ENCODE measurements at places on chromosomes 2 and 18.

GRCh38 chr2:237474442-237474911, 12.6 kb upstream of the MLPH start:
- no peak for DNase-seq

DNA sequence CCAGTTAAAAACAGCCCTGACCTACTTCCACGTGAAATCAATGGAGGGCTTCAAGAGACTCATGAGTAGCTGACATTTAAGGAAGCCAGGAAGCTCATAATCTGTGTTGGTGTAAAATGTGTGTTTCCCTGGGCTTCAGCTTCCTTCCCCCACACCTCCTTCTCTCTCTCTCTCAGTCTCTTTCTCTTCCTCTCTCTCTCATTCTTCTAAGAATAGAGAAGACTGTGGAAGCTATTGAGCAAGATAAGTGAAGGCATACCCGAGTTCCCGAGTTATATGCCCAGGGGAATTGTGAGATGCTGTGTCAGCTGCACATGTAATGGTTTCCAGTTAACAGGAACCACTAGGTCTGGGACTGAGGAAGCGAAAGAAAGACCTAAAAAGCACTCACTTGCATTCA, 199.4 kb downstream of the NYAP2 start:
- no peak for DNase-seq

- DNase-seq = no peak
These were observed 35.0 kb upstream of the ID2 start for GRCh38 chr2:8646731-8647461.

- DNase-seq = no peak
These were observed 1.2 kb upstream of the SKA1 start for GRCh38 chr18:50373561-50374219.

DNA sequence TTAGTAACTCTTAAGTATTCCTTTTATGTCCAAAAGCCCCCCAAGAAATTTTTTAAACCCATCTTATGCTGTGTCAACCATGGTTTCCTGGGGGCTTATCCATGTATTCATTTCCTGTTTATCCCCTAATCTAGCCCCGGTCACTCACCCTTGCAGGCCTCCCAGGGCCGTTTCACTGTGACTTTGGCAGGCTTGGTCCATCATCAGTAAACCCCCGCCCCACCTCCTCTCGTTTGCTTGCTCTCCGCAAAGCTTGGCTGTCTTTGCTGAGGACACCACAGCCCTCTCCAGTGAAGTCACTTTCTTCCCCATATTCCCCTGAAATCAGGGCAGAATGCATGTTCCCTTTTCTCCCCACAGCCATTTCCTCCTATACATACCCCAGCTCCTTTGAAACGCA, 7.2 kb upstream of the TMEM177 start:
- no peak for DNase-seq

DNA sequence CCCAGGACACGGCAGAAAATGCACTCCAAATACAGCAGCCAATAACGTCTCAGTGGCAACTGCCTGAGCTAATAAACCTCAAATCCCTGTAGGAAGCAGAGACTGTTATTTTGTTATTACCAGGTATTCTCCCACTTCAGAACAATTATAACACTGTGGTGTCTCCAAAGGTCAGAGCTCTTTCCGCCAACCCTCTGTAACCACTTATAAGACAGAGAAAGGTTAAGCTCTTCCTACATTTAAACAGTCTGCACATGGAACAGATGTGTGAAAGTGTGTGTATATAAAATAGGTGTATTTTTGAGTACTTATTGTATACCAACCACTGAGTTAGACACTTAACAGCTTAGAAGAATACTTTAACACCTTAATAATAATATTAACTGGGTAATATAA, 64.1 kb downstream of the FBXO15 start:
- DNase-seq = no peak

DNA sequence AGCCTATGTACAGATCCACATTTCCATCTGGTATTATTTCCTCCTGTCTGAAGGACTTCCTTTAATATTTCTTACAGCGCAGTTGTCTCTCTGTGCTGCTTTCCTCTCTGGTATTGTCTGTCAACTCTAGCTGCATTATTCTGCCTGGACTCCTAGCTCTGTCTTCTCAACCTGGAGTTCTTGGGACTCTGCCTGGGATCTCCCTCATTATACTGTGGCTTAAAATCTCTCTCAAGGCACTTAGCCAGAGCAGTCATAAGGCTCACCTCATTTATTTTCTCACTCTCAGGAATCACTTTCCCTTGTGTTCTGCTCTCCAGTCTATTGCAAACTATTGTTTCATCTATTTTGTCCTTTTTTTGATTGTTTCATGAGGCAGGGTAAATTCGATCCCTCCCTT, 850.4 kb downstream of the ERBB4 start:
- no peak for DNase-seq

GRCh38 chr2:204282081-204282480, 263.2 kb upstream of the PARD3B start:
- no peak for DNase-seq

- no peak for DNase-seq
These were observed 18.0 kb downstream of the MAL start for GRCh38 chr2:95043300-95044093.

GRCh38 chr2:241900251-241901017, 30.9 kb downstream of the RTP5 start:
- DNase-seq = no peak

- no peak for DNase-seq
These were observed 13.3 kb upstream of the C18orf32 start for GRCh38 chr18:49500201-49500921.

GRCh38 chr2:41954304-41955291, 93.2 kb upstream of the PKDCC start:
- no peak for DNase-seq

DNA sequence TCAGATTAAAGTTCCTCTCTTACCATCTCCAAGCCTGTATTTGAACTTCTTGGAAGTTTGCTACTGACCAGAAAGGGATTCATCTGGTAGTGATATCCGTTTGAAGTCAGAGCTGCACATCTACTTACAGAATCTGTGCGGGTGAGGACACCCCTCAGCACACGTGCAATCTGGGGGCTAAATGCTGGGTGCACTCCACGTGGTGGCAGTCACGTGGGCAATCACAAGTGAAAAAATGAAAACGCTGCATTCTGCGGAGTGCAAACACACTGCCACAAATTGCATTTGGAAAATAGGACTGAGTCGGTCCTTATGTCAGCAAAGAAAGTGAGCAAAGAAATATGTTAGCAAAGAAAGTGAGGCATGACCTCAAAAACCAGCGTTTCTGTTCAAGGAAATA, 76.1 kb upstream of the GYPC start:
- DNase-seq = no peak

GRCh38 chr18:10530002-10530401, 4.2 kb downstream of the NAPG start:
- no peak for DNase-seq

DNA sequence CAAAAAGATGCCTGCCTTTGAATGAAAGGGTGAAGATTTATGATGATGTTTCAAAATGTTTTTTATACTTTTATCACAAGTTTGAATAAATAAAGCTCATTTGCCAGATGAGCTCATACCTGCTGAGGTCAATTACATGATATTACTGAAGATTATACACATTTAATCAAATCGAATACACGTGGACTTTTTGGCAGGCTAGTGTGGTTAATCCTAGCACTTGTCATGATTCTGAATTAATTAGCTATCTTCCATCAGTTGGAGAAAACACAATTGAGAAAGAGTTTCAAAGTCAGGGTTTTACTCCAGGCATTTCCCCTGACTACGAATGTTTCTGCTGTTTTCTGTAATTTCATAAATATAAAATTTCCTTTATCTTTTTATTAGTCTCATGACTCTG, 54.4 kb downstream of the LRPPRC start:
- DNase-seq = no peak

- no peak for DNase-seq
These were observed 22.2 kb upstream of the NT5C1B start for GRCh38 chr2:18611604-18612003.

- no peak for DNase-seq
These were observed 37.7 kb upstream of the GPR155 start for GRCh38 chr2:174524527-174524926.

- no peak for DNase-seq
These were observed 215.3 kb downstream of the TTC32 start for GRCh38 chr2:19686439-19686838.

- no peak for DNase-seq
These were observed 147.9 kb upstream of the DNMT3A start for GRCh38 chr2:25489631-25490030.

- no peak for DNase-seq
These were observed 1887.8 kb upstream of the CELF4 start for GRCh38 chr18:39453356-39453755.

- DNase-seq = no peak
These were observed 51.2 kb downstream of the CTNNA2 start for GRCh38 chr2:79564065-79564464.

- no peak for DNase-seq
These were observed 8.4 kb downstream of the NCAPH start for GRCh38 chr2:96344011-96344410.

- DNase-seq = no peak
These were observed 43.7 kb upstream of the RIT2 start for GRCh38 chr18:43159086-43159770.

DNA sequence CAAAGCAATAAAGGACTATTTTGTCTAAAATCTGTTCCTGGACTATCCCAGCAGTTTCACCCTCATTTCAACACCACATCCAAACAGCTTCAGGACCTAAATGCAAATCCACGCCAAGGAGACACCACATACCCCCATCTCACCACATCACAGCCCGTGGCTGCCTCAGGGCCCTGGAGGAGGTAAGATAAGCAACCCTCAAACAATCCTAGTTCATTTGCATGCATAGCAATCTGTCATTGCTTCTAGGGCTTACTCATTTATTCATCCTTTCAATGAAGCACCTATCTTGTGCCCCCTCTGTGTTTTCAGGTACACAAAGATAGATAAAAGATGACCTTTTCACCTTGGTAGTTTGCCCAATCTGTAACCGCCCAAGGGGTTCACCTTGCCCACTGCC, 86.5 kb downstream of the VSNL1 start:
- no peak for DNase-seq

DNA sequence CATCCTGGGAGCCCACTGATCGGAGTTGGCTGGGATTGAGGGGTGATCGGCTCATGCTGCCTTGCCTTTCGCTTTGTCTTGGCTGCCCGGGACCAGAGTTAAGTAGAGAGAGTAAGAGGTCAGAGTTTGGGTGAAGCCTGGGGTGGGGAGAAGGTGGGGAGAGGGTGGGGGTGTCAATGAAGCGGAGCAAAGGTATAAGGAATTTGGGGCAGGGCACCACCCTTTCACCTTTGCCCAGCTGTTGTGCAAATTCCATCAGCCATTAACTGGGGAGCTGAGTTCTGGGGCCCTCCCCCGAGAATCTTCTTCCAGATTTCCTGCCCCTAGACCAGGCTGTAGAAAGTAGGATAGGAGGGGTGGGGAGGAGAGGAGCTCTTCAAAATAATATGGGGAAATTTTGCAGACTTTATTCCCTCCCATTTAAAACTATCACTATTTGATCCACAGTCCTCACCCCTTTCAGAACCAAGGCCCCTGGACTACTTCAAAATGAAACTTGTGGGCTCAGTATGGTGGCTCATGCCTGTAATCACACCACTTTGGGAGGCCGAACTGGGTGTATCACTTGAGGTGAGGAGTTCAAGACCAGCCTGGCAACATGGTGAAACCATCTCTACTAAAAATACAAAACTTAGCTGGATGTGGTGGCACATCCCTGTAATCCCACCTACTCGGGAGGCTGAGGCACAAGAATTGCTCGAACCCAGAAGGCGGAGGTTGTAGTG, at the start of gene SLC23A3:
SLC23A3 (minus strand) TSS at position 100 of the 725 bp plus-strand sequence; CDS start at position 55, 45 bp downstream.
- DNase-seq = no peak

DNA sequence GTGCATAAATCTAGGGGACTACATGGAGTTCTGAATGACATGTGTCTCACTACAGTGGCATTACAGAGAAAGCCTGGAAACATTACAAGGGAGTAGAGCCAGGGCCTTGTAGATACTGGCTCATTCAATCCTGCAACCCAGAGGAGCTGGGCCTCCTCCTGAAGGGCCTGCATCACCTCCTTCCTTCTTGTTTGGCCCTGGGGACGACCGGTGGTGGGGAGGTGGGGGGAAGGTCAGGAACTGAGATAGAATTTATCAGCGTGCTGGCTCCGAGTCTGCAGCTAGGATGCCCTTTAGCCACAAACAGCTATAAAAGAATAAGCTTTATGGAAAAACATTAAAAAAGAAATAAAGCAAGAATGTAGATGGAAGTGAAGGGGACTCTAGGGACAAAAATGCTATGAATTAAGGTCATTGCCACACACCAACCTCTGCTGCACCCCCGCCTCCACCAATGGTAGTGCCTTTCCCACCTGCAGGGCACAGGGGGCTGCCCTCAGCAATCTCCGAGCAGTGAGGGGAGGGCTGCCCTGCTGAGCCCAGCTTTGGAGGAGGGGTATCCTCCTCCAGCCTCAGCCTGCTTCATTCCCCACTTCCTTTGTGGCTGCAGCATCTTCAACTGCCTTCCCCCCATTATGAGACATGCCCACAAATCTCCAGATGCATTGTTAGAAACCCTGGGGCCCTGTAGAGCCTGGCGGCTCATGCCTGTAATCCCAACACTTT, 149.0 kb downstream of the MSH2 start:
- no peak for DNase-seq

DNA sequence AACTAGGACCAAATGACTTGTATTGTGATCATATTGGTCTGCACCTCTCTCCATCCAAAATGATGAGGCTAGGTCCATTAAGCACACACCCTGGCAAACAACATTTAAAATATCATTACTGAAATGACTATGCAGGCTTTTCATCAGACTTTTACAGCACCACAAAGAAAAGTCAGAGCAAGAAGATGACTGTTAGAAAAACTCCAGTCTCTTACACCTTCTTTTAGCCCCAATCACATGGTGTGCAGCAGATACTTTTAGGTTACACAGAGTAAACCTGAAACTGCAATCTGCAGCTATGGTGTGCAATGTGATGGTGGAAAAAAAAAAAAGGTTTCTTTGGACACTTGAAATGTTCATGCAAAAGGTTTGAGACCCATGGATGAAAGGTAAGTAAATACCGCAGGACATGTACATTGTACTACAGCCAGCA, 5.4 kb upstream of the POLI start:
- no peak for DNase-seq

DNA sequence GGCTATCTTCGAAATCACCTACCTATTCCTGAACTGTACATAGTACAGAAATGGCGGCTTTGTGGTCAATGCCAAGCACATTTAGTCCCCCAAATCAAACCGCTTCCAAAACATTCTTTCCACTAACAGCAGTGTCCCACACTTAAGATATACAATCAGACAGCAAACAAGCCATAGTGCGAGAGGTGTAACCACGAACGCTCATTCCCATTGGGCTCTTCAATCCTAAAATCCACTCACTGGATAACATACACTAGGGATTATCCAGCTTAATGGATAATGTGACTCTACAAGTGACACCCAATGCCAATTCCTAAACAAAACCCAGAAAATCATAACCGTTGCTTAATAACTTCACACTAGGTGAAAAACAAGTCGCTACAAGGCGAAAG, 2.0 kb downstream of the XPO1 start:
- no peak for DNase-seq
